Tongue (tissue), 3 donors: ENCODE measurements at places on chromosomes 4 and X.
A peak's percentile ranks its signal among the peaks of the same experiment; 100 is the strongest.

- DNase-seq = no peak
Observed at GRCh38 chr4:36091997-36092396, 152.3 kb downstream of the ARAP2 start.

- DNase-seq = peak; percentile 1
Observed at GRCh38 chrX:138704596-138704995, 6.9 kb downstream of the FGF13 start.

DNA sequence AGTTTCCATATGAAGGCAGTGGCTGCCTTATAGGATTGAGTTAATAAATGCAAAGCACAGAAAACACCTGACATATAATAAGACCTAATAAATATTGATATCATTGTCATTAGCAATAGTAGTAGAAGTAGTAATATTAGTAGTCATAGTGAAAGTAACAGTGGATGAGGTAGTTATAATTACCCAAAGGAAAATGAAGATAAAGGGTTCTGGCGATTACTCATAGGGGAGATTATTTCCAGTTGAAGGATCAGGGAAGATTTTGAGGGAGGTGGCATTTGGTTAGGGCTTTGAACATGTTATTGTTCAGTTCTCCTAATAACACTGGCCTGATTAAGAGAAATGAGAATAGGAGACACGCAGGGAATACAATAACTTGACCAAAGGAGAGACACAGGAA, 131.9 kb upstream of the GPRIN3 start:
- no peak for DNase-seq

DNA sequence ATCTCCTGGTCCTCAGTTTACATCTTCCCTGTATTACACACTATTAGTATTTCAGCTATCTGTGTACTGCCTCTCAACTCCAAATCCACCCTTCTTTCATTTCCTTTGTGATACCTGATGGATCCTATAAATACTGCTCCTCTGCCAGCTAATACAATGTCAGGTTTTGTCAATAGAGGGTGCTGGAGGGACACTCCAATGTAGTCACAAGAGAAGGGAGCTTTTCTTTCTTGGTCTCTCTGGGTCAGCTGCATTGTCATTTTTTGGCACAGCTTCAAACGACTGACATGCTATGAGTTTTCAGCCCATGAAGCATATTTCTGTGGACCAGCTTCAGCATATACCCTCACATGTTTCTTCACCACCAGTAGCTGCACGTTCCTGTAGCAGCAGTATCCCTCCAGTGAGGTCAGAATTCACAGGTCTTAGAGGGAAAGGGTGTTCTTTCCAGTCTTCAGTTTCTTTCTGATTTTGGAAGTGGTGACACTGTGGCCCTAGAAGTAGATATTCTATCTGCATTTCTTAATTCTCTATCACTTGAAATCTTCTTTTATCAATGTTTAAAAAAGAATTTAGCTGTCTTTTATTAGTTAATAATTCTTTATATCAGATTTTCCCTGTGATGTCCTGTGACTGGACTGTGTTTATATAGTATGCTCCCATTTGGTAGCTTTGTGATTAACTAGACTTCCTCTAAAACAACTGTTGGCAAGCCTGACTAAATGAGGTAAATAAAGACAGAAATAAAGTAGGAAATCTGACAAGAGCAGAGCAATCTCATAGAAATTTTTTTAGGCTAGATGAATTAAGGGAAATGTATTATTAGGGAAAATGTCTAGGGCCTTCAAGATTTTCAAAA, 60.6 kb downstream of the GABRA2 start:
- DNase-seq = peak; percentile 56

DNA sequence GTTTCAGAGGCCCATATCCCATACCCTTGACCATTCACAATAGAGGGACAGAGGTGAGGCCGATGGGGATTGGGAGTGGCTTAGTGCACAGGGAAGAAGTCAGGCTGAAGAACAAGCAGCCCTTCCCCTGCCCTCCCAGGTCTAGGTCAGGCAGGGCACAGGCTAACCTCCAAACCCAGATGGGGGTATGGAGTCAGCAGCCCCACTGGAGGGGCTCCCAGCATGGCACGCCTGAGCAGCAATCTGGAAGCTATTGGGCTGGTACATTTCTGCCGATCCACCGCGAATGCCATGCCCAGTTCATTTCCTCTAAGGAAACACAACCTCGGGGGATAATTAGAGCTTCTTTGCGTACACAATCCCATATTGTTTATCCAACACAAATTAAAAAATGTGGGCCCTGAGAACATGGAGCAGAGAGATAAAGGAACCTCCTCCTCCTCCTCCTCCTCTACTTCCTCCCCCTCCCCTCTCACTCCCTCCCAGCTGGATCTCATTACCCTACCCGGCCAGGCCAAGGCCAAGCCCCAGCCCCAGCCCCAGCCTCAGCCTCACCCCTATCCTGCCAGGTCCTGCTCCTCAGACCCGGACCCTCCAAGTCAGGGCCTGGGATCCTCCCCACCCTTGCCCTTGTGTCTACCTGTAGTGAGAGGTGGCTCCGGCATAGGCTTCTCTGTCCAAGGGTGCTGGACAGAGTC, 83.0 kb downstream of the PJA1 start:
- no peak for DNase-seq

DNA sequence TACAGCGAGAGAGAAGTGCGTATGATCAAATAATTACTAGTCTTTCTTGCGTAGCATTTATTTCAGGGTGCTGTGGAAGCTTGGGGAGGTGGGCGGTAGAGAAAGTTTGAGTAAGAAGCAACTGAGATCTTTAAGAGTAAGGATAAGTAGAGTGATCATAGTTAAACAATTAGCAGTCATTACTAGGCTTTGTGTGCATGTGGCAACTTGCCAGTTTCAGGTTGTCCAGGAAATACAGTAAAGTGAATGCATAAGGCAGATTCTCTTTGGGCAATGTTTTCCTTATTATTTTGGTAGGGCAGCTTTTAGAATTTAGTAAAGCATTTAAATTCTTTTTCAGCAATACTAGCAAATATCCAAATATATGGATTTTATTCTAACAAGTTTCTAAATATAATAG, 57.0 kb downstream of the HPGDS start:
- no peak for DNase-seq

GRCh38 chr4:40916880-40917279, 167.1 kb downstream of the NSUN7 start:
- DNase-seq = peak; percentile 41

- no peak for DNase-seq
Observed at GRCh38 chr4:139054791-139055505, 39.4 kb downstream of the NOCT start.
